Amniotic stem cell (primary cell): ENCODE measurements at places on chromosomes 16 and 17.

- no peak for DNase-seq
These were observed 141.9 kb upstream of the SDK2 start for GRCh38 chr17:73785958-73786743.

GRCh38 chr17:2705263-2705662 is 6.3 kb downstream of the CLUH start:
- DNase-seq: no peak

DNA sequence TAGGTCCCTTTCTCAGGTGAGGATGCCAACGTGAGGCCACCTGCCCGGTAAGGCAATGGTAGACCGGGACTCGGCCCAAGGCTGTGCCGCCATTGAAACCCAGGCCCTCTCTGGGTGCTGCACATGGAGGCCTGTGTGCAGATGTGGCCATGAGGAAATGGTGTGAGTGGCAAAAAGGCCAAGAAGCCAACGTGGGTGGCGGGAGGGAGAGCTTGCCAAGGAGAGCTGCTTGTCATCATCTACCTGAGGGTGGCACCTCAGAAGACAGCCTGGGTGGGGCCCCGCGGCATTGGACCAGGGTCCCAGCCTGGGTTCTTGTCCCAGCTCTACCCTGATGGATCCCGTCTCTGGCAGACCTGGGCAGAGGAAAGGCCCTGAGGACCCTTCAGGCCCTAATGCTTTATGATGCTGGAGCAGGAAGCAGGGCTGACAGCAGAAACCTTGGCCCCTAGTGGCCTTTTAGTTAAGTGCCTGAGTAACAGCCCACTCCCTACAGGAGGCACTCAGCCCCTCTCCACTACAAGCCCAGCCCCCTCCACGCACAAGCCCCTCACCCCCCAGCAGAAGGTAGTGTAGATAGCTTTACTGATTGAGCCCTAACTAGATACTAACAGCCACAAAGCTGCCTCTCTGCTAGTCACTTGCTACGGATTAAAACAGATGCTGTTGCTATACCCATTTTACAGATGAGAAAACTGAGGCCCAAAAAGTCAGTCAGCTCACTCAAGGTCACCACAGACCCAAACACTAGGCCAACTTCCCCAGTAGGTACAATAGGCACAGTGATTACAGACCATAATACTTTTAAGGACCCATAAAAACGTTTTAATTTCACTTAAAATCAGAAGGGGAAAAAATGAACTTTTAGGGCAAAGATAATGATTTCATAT is 26.2 kb upstream of the KIFC3 start:
- DNase-seq: no peak

GRCh38 chr16:31477220-31478216 is 5.4 kb upstream of the SLC5A2 start:
- no peak for DNase-seq

GRCh38 chr16:68075980-68076379 is 9.2 kb upstream of the NFATC3 start:
- DNase-seq: no peak

DNA sequence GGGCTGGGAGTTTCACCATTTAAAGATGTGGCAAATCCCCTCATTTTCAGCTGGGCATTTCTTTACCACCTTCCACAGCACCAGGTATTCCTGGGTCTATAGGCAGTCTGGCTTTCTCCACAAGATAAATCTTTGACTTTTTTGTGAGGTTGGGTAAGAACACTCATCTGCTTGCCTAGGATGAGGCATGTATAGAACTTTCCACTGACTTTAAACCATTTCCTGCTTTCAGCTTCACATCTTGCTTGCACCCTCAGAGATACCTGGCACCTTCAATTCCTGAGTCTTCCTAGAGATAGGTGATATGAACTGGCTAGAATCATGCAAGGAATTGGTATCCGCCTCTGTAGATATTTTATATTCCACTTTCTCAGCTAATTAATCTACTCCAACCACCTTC is 27.9 kb downstream of the SMURF2 start:
- no peak for DNase-seq

DNA sequence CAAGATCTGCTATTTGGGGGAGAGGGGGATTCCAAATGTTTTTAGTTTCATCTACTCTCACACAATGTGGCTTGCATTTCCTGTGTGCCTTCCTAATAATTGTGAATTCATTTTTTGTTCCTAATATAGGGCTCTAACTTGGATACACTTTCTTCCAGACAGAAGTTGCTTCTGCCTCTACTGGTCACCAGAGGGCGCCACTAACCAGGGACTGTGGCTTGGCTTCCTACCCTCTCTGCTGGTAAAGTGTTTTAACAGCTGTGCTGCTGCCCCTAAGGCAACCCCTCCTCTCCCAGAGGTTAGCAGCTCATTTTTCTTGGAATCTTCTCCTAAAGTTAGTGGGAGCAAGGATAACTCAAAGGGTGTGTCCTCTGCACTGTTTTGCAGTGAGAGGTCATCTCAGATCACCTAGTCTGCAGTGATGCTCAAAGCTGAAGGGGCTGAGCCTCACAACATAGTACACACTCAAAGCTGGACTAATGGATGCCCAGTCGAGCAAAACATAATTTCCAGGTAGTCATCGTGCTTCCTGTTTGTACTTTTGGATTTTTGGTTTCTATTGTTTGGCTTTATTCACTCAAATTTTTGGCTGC is 5.0 kb upstream of the PRSS54 start:
- DNase-seq: no peak

GRCh38 chr16:77548766-77549165 is 113.9 kb upstream of the ADAMTS18 start:
- no peak for DNase-seq

- no peak for DNase-seq
These were observed 6.4 kb downstream of the GRN start for GRCh38 chr17:44351464-44351863.

- DNase-seq: no peak
These were observed 9.3 kb upstream of the WBP2 start for GRCh38 chr17:75864448-75864871.

- no peak for DNase-seq
These were observed 26.2 kb upstream of the SLC5A11 start for GRCh38 chr16:24819462-24820040.

- no peak for DNase-seq
These were observed at the start of gene CRYBA1 for GRCh38 chr17:29246628-29247027. Gene CRYBA1, plus strand, starts transcription at chr17:29246859. Its CDS starts 5 bp downstream, at chr17:29246864.

- no peak for DNase-seq
These were observed 4.8 kb upstream of the SHISA9 start for GRCh38 chr16:12896562-12896961.

- no peak for DNase-seq
These were observed 22.5 kb downstream of the SLC6A2 start for GRCh38 chr16:55678161-55678821.

GRCh38 chr17:39621523-39622379 is 5.0 kb upstream of the PPP1R1B start:
- peak; percentile 74 for DNase-seq

DNA sequence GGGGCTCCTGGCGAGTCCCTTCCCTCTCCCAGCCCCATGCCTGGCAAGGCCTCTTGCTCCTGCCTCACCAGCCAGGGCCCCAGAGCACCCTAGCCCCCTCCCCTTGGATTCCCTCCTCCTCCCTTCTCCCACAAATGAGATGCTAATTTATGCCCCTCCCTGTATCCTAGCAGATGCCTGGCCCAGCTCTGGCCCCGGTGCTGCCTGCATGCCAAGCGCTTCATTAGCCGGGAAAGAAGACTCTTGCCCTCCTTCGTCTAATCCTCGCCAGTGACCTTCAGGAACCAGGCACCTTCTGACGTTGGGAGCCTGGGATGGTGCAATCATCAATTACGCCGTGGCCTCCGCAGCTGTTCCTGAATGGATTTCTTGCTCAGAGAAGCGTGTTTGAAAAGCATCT is 127.8 kb downstream of the SDK2 start:
- no peak for DNase-seq

DNA sequence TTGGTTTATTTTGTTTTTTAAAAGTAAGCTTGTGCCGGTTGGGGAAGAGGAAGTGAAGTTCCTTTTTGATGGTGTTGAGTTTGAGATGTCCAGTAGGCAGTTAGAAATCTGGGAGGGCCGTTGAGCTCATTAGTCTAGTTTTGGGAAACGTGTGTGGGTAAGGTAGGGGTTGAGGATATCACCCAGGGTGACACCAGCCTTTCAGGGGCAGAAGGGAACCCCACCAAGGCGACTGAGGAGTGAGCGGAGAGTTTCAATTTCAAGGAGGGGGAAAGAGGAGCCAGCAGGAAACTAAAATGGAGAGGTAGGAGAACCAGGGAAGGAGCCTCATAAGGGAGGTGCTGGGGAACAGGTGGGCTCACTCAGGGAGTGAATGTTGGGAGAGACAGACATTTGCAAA is 22.7 kb downstream of the HAPSTR1 start:
- no peak for DNase-seq

- no peak for DNase-seq
These were observed 12.9 kb downstream of the SCNN1G start for GRCh38 chr16:23195366-23195978.

GRCh38 chr16:79173919-79174318 is 426.6 kb downstream of the MAF start:
- no peak for DNase-seq

DNA sequence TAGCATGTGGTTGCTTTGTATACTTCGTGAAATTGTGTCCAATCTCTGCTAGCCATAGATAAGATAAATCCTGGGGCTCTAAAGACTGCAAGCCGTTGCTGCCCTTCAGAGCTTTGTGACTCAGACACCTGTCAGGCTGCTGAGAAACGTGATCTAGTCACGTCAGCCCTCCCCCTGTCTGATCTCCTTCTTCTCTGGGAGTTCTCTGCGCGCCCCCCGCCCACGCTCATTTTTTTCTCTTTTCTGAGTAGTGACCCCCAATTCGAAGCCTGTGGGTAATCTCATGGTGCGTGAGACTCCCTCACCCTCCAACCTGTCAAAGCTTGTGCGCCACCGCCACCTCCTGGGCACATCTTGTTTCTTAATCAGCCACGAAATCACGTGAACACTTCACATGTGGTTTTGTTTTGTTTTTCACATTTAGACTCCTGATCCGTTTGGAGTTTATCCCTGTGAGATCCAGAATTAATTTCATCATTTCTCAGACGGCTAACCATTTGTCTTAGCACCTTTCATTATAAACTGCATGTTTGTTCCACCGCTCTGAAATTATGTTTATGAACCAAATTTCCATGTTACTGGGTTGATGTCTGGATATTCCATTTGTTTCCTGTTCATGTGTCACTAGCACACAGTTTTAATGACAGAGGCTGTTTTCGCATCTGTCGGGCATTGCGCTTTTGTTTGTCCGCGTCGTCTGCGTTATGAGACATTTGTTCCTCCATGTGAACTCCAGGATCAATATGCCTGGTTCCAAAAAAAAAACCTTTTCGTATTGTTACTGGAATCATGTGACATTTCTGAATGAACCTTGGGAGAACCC is 977 bp upstream of the ZNF778 start:
- DNase-seq: peak; percentile 28

- no peak for DNase-seq
These were observed 13.2 kb upstream of the CDIPT start for GRCh38 chr16:29876217-29876593.

- DNase-seq: no peak
These were observed 1.2 kb downstream of the SREBF1 start for GRCh38 chr17:17835415-17836249.

- DNase-seq: no peak
These were observed 489.6 kb downstream of the CDH13 start for GRCh38 chr16:83116274-83116892.

- DNase-seq: peak; percentile 75
These were observed 181.2 kb upstream of the AXIN2 start for GRCh38 chr17:65742403-65743307.

DNA sequence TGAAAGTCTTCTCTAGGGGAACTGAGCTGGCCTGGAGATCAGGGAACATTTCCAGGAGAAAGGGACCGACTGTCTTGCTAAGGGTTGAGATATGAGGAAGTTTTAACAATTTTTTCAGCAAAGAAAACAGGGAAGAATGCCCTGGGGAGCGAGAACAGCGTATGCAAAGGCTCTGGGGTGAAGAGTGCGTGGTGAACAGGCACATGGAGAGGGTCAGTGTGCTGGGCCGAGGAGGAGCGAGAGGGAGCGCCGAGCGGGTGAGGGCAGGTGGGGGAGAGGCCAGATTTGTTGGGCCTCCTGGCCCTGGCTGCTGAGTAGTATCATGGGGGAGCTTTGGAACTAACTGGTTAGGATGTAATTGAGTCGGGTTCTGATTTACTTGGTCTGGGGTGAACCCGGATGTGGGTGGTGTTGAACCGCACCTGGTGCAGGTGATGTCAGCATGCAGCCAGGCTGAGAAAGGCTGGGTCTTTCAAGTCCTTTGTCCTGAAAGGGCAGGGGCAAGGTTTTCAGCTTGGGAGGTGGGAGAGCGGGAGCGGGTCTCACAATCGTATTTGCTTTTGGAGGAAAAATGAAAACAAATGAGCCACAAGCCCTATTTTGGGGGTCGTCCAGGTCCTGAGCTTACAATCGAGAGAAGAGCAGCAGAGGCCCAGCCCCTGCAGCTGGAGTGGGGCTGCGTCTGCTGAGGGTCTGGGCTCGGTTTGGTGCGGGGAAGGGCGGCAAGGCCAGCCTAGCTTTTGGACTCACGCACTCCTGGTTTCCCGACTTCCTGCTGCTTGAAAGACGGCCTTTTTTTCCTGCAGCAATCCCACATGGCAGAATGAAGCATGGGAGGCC is 11.1 kb upstream of the WFDC1 start:
- DNase-seq: no peak

GRCh38 chr17:75878174-75878998 is at the start of gene TRIM47:
Gene TRIM47, minus strand, starts transcription at chr17:75878581. Its CDS starts 33 bp downstream, at chr17:75878548.
- DNase-seq: no peak

- DNase-seq: no peak
These were observed 26.9 kb downstream of the USP43 start for GRCh38 chr17:9672266-9672665.

DNA sequence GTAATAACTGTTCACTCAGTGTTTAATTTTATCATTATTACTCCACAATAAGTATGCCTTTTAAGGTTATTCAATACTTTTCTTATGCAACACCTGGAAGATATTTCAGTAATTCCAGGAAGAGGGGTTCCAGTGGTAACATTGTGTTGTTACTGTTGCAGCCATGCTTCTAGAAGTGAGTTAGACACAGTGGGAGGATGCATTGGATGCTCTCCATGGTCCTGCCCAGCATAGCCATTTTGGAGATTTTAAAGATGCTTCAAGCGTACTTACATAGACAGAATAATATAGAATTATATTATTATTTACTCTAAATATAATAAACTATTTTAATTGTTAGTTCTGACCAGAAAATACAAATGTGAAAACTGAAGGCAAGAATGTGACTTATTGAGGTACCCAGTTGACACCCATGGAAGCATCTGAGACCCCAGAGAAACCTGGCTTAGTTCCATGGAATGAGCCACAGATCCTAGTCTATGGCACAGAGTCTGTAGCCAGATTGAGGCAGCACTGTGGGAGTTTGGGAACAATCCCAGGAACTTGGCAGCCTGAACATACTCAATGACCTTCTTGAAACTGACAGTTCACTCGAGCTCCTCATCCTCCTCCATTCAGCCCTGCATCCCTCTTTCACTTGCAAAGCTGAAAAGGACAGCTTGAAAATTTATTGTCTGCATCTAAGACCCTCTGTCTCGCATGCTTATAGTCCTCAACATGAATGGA is 190.1 kb upstream of the HS3ST4 start:
- DNase-seq: no peak

- DNase-seq: no peak
These were observed 10.9 kb downstream of the FLII start for GRCh38 chr17:18247613-18248001.

GRCh38 chr17:81285179-81285878 is 9.8 kb downstream of the SLC38A10 start:
- no peak for DNase-seq
